Coronary artery (tissue), 2 donors: ENCODE measurements at places on chromosomes 12 and 14.

DNA sequence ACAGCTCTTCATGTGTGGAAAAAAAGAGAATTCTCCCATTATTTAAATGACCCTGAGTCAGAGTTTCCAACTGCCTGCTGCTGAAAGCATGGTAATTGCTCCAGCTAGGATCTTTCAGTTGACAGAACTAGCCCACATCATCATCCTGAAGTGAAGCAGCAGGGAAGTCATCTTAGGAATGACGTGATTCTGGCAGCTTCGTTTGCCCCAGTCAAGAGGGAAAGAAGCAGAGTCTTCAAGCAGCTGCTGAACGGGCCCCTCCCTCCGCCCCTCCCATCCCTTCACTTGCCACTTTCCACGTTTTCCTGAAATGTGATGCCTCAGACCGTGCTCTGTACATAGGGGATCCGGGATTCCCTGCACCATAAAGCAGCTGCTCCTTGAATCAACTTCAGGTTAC, 455.0 kb upstream of the TMEM132C start:
- no peak for DNase-seq

- no peak for DNase-seq
These were observed 164.6 kb downstream of the GCH1 start for GRCh38 chr14:54738009-54738408.

- DNase-seq = no peak
These were observed 177.0 kb upstream of the G2E3 start for GRCh38 chr14:30381861-30382480.

DNA sequence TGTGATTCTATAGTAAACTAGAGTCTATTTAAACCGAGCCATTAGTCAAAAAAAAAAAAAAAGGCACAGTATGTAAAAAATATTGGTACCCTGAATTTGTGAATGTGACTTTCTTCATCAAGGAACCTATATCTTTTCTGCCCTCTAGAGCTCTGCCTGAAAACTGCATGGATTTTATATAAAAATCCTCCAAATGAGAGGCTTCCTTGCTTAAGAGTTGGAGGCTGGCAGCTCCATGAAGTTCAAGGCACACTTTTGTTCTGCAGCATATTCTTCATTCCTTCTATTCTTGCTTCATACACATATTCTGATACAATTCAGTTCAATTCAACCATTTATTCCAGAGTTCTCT, 23.1 kb upstream of the NKX2-8 start:
- DNase-seq = no peak

GRCh38 chr12:48532601-48533000, 7.2 kb downstream of the OR8S1 start:
- no peak for DNase-seq

DNA sequence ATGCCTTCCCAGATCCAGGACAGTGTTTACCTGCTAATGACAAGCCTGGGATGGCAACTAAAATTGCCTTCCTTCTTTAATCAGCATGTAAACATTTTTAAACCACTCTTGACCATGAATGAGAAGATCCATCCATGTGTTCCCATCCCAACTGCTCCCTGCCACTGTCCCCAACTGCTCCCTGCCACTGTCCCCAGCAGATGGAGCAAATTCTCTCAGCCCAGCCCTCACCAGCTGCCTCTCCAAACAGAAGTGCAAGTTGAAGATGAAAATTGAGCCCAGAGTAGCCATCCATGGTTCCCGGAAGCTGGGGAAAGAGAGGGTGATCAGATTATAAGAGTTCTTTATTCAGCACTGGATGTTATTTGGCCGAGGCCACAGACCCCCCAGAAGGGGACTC, 133.1 kb downstream of the SLC15A4 start:
- DNase-seq = no peak

DNA sequence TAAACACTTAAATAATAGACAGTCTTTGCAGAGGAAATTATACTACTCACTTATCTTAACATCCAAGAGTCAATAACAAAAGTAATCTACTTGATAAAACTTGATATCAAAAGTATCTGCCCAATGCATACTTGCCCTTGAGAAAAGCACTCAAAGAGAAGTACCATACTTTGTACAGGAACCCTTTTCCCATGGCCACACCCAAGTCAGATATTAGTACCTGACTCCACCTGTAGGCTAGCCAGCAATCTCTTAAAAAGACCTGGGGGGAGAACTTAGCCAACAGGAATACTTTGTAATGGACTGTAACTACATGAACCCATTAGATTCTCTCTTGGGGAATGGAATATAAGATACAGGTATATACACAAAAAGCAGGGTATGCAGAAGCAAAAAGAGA, 99.6 kb upstream of the HECTD1 start:
- DNase-seq = no peak

GRCh38 chr12:11812586-11813437, 163.3 kb downstream of the ETV6 start:
- DNase-seq = no peak

DNA sequence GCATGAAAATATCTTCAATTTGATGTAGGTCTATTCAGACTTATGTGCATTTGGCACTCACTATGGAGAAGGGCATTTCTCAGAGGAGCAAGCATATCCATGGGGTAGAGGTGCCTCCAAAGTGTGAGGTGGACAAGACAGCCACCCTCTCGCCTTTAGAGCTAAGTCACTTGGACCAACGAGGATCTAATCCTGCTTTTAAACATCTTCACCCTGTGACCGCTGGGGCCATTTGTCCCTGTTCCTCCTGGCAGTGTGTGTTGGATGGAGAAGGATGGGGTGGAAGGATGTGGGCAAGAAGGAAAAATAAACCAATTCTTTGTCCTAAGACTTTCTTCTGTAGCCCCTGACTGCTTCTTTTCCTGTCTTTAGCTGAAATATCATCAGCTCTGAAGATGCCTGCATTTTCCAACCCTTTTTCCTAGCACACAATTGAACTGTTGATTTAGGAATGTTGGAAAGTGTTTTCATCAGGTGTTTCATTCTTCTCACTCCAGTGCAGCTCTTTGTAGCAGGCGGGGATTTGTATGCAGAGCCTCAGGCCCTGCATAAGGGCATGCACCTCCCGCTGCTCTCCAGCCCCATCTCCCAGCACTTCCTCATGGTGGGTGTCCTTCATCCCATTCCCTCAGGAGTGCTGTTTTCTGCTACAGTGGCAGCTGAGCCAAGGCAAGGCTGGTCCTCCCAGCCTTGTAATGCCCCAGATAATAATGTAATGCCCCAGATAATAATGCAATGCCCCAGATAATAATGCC, 5.3 kb downstream of the FGF6 start:
- peak; percentile 9 for DNase-seq

DNA sequence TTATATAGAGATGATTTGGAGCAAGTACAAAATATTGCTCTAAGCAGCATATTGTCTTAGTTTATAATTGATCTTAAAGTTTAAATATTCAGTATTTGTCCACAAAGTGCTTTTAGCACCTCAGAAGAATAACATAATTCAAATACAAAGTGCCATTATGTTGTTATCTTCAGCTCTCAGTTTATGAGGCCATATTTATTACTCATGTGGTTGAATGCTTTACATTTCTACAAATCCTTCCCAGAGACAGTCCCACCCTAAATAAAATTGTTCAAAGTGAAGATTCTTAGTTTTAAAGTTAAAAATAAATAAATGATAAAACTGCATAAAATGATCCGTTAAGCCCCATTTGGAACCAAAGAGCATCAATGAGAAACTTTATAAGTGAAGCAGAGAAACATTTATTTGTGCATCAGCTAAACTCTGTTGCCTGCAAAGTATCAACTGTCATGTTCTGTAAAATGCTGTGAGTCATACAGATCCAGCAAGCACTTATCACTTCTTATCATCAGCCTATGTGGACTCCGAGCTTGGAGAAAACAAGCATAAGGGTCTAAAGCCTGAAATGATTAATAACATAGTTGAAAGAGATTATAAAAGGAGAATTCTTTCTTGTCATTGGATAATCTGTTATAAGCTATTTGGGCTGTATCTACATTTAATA, 218.9 kb downstream of the ADAMTS20 start:
- DNase-seq = no peak

- DNase-seq = no peak
These were observed 75.5 kb downstream of the TMEM116 start for GRCh38 chr12:111937429-111937828.

DNA sequence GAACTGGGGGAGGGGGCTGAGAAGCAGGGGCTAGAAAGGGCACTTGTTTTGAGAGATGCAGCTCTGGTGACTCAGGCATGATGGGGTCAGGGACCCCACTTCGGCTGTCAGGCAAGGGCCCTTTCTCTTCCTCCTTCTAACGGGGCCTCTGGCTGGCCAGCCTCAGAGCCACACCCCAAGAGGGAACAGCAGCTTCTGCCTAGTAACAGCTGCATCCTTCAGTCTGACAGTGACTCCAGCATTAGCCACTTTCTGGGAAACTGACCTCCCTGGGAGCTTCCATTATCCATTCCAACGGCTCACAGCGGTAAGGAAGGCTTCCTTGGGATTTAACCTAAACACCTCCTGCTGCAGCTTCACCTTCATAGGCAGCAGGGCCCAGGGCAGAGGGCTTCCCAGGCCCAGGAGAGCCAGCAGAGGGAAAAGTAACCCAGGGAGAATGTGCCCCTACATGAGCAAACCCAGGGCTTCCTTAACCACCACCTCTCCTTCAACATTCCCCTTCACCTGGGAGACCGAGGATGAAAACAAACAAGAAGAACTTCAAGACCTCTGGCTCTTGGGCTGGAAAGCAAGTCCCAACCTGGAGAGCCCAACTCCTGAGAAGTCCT, 2.7 kb downstream of the NCKAP5L start:
- DNase-seq = no peak

DNA sequence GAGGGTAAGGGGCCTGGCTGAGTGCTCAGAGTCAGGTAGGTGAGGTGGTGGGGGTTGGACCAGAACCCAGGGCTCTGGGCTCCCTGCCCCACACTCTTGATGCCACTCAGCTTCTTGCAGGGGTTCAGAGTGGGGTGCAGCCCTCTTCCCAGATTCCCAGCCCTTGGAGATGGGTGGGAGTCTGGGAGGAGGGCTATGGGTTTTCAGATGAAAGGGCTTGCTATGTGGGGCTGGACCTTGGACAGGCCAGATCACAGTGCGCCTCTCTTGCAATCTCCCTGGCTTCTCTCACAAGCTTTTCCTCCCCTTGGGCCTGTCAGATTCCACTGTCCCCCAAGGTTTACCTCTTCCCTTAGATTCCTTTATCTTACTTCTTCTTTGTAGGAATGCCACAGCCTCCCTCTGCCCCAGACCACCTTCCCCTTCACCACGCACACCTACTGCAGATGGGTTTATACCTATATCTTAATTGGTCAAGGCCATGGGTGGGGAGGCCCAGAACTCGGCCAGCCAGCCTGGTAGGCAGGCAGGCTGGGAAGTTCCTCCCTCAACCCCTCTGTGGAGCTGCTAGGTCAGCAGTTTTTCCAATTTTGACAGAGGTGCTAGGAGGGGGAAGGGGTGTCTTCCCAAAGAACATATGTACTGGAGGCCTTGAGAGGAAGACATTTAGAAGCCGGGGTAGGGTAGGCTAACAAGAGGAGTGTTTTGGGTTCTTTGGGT, 1.4 kb downstream of the NYNRIN start:
- no peak for DNase-seq

DNA sequence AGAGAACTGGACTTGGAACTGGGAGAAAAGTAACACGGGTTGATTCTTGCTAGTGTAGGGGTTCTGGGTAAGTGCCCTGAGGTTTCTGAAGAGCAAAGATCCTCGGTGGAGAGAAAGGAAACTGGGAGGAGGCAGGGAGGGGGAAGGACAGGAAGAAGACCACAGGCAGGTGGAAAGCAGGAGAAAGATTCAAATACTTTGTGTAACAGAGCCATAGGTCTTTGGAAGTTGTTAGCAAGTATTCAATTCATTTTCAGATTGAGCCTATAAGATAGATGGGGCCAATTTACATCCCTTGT, 1.3 kb downstream of the PNP start:
- DNase-seq = no peak

DNA sequence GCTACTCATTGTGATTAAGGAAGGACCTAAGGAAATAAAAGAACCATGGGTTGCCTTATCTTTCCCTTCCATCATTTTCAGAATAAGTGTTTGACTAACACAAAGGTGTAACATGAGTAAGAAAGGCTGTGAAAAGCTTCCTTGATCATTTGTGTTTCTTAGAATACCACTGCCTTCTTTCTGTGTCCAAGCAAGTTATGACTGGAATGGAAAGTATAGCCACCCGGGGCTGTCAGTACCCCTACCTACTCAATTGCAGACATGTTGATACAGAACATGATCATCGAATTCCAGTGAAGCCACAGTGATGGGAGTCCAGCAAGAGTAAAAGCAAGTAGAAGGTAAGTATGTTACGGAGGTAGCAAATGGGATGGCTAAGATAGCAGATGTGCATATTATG, 209.8 kb downstream of the PELI2 start:
- DNase-seq = no peak

DNA sequence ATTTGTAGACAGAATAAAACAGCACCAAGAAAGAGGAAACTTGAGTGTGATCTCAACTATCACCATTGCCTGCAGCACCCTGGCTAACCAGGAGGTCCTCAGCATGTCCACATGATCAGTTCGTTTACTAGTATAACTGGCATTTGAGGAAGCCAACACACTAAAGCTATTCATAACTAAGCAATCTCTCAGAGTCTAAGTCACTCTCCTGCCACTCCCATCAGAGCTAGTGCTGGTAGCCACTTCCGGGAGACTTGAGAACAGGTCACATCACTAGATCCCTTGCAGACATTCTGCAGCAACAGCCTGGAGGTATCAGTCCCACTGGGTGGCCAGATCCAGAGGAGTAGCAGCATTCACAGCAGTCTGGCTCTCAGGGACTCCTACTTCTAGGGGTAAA, 352.9 kb upstream of the OR4E1 start:
- no peak for DNase-seq

DNA sequence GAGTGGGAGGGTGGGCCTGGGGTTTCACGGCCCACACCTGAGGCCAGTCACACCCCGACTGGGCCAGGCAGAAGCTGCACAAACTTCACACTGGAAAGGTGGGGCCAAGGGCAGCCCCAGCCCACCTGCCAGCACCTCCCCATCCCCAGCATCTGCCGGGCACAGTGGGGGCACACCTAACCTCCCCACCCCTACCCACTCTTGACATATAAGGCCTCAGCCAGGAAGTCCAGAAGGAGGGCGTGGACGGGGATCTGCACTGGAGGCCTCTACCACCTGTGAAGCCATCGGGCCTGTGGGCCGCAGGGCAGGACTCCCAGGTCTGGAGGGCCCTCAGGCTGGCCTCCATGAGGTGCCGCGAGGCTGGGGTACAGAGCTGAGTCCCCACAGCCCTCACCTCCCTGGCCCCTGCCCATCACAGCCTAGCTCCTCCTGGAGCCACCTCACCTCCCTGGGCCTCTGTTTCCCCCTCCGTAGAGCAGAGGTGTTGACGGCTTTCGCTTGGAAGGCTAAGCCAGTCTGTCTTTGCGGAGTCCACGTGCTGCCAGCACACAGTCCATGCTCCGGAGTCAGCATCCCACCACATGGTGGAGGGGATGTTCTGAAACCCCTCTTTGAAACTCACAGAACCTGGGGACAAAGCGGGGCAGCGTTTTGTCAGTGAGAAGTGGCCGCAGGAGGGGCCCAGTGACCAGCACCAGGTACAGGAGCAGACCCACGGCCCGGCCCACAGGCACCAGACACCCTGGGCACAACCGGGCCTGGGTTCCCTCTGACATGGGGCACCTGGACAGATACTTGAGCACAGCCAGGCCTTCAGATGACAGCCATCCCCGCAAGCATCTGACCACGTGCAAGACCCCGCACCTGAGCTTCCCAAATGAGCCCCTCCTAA, 38.2 kb upstream of the INF2 start:
- DNase-seq = no peak

- no peak for DNase-seq
These were observed 133.5 kb downstream of the CPNE8 start for GRCh38 chr12:38771871-38772270.

GRCh38 chr12:31865023-31865422, 94.2 kb upstream of the RESF1 start:
- no peak for DNase-seq
